Hematopoietic multipotent progenitor cell treated with erythropoietin and hydrocortisone succinate and interleukin-3 and kit ligand, for 8 days (in vitro differentiated cells): ENCODE measurements at places on chromosomes 2 and 18.
A peak's percentile ranks its signal among the peaks of the same experiment; 100 is the strongest.

DNA sequence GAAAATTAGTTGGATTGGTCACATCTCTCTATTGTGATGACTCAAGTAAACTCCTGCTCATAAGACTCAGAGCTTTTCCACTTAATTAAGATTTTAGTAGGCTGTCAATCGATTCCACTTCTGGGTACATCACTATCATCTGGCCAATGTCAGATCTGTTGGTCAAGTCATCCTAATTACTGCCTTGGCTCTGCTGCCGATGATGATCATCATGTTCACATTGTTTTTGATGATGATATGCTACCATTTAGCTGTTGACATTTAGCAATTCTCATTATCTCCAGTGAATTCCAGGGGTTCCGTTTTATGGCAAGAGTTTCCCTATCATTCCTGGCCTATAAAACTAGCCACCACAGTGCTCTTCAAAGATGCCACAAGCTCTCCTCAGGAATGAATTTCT, 253.4 kb downstream of the IKZF2 start:
- DNase-seq = no peak

GRCh38 chr2:191020742-191021381, 6.9 kb upstream of the STAT1 start:
- peak; percentile 67 for DNase-seq

- peak; percentile 3 for DNase-seq
These were observed 443.7 kb downstream of the DSEL start for GRCh38 chr18:67072791-67073190.

- no peak for DNase-seq
These were observed 73.9 kb upstream of the TAF1B start for GRCh38 chr2:9769171-9770005.

DNA sequence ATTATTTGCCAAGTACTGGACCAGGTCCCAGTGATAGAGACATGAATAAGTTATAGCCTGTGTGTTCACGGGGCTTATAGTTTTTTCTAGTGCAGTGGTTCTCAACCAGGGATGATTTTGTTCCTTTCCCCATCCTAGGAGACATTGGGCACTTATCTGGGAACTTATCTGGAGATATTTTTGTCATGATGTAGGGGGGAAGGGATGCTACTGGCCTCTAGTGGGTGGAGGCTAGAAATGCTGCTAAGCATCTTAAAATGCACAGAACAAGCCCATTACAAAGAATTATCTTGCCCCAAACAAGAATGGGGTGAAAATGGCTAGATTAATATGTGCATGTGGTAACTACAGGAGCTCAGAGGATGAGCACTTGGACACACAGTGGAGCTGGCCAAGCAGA, 75.2 kb downstream of the KLHL29 start:
- DNase-seq = no peak

GRCh38 chr18:23363865-23364570, 89.1 kb upstream of the RIOK3 start:
- DNase-seq = no peak

- DNase-seq = no peak
These were observed 184.3 kb upstream of the REV1 start for GRCh38 chr2:99674090-99674489.

DNA sequence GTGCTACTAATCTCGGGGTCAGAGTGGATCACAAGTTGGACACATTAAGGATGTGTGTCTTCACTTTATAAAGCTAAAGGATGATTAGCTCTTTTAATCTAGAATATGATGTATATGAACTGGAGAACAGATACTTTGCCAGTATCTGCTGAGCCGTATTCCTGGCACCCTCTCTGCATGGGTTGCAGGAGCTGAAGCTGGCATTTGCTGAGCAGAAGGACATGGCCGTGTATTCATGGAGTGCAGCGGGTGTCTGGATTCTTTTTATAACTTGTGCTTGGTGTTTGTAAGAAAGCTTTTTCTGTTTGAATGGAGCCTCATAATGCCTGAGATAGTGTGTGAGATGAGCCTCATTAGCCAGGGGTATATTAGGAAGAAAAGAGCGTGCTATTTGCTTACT, 103.9 kb upstream of the MCFD2 start:
- DNase-seq = no peak

GRCh38 chr2:20515290-20516220, 68.7 kb downstream of the RHOB start:
- no peak for DNase-seq

DNA sequence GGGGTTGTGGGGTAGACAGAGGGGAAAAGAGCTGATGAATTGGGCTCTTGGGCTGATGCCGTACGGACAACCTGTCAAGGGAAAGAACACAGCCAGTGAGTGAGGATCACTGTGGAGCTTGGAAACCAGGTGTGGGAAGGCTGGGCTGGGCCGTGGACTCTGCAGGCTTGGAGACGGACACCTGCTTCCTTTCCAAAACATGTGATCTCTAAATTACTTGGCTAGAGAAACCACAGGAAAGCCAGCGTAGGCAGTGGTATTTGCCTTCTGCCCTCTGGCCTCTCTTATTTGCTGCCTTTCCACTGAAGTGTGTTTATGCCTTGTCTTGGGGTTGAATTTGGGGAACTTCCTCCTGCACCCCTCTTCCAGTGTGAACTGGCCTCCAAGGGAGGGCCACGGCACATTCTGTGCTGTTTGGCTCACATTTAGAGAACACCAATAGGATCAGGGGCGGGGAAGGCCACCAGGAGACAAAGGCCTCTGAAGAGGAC, 267.7 kb downstream of the PRKCE start:
- no peak for DNase-seq

DNA sequence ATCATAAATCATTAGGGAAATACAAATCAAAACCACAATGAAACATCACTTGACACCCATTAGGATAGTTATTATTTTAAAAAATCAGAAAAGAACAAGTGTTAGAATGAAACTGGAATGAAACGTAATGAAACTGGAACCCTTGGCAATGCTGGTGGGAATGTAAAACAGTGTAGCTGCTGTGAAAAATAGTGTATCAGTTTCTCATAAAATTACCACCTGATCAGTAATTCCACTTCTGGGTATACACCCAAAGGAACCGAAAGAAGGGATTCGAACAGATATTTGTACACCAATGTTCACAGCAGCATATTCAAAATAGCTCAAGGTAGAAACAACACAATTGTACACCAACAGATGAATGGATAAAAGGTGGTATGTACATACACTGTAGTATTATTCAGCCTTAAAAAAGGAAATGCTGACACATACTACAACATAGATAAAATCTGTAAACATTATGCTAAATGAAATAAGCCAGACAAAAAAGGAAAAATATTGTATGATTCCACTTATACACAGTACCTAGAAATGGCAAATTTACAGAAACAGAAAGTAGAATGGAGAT, 27.0 kb downstream of the ROCK1 start:
- DNase-seq = no peak

- DNase-seq = no peak
These were observed 45.1 kb upstream of the SEC11C start for GRCh38 chr18:59094569-59094968.

DNA sequence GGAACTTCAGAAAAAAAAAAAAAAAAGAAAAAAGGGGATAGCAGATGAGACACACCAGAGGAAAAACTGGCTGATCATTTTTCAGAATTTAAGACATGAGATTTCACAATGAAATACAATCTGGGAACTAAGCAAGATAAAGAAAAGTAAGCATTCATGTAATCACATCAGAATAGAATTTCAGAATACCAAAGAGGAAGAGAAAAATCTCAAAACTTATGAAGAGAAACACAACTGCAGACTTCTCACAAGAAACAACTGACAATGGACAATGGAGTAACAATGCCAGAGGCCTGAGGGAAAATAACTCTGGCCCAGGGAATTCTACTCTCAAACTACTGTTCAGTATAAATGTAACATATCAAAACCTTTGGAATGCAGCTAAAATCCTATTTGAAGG, 13.2 kb upstream of the RRM2 start:
- no peak for DNase-seq

DNA sequence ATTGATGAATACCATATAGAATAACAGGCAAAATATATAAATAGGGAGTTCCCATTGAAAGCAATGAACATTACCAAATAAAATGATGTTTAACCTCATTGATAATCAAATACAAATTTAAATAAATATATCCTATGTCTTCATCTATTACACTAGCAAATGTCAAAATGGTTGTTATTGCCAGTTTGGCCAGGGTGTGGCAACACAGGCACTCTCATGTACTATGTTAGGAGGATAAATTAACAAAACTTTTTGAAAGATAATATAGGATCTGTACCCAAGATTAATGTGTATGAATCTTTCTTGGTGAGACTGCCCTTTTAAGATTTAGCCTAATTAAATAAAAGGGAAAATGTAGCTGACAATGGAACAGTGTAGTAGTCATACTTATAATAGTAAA, 659.3 kb downstream of the ERBB4 start:
- no peak for DNase-seq

GRCh38 chr2:27308359-27308881, at the start of gene UCN:
TSS of gene UCN (minus strand) at chr2:27308445. CDS start at chr2:27307895, 550 bp downstream.
- no peak for DNase-seq
